Neural progenitor cell (in vitro differentiated cells): ENCODE measurements at places on chromosomes 11 and 22.

GRCh38 chr11:103450241-103450640 is 341.0 kb downstream of the DYNC2H1 start:
- DNase-seq: no peak

DNA sequence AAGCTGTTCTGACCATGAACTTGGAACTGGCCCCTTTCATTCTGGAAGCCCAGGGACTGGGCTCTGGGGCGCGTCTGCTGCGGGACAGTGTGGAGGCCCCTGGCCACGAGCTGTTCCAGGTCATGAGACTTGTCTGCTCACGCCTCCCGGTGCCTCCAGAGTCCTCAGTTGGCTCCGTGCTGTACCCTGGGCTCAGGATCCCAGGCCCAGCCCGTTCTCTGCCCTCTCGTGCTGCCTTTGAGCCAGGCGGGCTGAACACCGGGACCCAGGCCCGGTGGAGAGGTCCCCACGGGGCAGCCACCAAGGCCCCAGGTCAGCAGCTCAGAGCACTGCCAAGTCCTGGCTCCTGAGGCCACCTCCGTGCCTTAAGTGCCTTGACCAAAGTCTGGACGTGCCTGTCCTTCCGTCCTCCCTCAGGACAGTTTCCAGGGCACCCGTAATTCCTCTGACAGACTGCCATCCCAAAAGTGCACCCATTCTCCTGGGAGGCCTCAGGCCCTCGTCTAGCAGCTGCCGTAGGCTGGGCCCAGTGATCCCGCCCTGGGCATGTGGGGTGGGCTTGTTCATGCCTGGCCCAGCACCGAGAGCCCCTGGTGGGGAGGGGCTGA is 36.3 kb upstream of the PPARA start:
- DNase-seq: no peak

DNA sequence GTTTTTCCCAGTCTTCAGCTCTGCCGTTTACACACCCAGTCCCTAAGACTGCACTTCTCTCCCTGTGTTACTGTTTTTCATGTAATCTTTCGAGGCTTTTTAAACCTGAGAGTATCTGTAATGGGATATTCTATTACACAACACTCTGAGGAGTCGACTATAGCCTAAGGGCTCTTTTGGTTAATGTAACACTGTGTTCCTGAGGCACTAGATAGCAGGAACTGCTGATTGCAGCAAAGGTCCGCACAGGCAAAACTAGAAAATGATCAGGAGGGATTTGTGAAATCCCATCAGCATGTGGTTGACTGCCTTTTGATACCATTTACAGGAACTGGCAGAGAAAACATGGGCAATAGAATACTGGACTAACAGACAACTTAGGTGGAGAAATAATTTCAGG is 512.3 kb upstream of the RAG2 start:
- DNase-seq: no peak

- DNase-seq: no peak
These were observed 123.3 kb downstream of the FCHSD2 start for GRCh38 chr11:73018856-73019255.

DNA sequence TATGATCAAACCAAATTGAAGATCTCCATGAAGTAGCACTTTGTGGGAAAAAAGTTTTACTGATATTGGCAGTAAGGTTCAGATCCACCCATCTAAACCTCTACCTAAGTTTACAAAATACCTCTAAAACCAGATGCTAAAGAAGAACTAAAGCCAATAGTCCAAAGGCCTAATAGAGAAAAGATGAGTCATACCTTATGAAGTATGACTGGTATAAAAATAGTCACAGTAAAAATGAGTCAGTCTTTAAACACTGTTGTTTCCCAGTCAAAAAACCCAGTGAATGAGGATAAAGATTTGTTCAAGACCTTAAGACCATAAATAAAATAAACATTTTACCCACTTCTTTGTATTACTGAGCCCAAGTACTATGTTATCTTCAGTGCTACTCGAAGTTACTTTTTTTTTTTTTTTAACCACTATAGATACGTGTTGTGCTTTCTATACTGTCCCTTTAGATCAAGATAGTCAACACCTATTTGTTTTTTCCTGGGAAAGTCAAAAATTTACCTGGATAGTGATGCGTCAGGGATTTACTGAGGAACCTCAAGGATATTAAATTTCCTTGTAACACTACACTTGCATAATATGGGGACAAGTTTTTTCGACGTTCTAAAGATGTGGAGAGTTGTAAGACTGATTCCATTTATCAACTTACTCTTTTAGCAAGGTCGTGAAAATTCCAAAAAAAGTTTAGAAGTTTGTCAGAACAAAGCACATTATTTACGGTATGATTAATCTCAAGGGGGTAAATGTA is 87.3 kb downstream of the CCDC73 start:
- no peak for DNase-seq

- DNase-seq: no peak
These were observed 911.1 kb downstream of the TBC1D22A start for GRCh38 chr22:47673557-47673956.

DNA sequence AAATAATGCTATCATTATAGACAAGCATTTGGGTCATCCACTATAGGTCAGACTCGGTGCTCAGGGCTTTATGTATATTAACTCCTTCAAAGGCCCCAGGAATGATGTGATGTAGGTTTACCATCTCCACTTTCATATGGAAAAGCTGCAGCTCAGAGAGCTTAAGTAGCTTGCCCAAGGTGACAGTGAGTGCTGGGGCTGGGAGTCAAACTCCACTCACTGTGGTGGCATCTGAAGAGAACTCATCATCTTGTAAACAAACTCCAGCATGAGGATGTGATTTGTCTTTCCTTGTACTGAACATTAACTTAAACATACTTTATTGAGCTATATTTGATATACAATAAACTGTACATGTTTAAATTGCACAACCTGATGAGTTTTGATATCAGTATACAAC is 25.4 kb downstream of the TENM4 start:
- no peak for DNase-seq

GRCh38 chr11:70270877-70271648 is 573 bp downstream of the PPFIA1 start:
- DNase-seq: peak; percentile 83

DNA sequence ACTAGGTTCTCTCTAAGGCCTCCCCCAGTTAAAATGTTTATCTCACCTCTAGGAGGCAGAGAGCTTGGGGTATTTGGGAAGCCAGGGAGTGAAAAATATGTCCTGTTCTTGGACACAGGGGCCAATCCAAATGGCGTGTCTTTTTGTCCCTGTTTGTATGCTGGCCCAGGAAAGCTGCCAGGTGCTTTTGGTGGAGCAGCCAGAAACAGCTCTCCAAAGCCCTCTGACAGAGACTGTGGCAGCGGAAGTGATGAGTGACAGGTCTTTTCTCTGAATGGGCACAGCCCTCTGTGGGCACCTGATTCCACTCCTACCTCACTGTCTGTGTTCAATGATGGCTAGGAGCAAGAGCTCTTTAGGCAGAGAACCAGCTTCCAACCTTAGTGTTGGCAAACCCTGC is 106.4 kb upstream of the KIRREL3 start:
- DNase-seq: no peak

- DNase-seq: no peak
These were observed 51.4 kb downstream of the BDNF start for GRCh38 chr11:27648840-27649239.

DNA sequence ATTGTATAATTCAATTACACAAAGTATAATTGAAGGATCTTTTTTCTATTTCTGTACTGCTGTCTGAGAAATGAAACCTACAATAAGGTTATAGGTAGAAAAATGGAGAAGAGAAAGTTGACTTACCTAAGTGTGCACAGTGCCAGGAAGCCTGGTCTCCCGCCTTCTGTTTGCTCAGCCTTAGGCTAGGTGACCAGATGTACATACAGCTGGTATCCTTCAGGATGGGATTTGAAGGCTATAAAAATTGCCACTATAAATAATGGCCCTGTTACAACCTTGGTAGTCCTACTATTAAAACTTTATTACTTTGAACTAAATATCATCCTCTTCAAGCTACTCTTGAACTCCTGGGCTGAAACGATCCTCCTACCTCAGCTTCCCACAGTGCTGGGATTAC is 19.7 kb downstream of the OR51E2 start:
- no peak for DNase-seq

- DNase-seq: no peak
These were observed 15.7 kb downstream of the CD5 start for GRCh38 chr11:61118004-61118403.

GRCh38 chr22:33024626-33025025 is 33.6 kb downstream of the SYN3 start:
- DNase-seq: peak; percentile 43

GRCh38 chr22:37420686-37421467 is 6.4 kb downstream of the ELFN2 start:
- no peak for DNase-seq

GRCh38 chr11:1881442-1882264 is 10.0 kb downstream of the PRR33 start:
- no peak for DNase-seq
